GM12865 (cell line): ENCODE measurements at places on chromosomes 4 and X.

- no peak for DNase-seq
Measured at GRCh38 chr4:186400676-186401075, 134.7 kb downstream of the F11 start.

GRCh38 chr4:107094332-107094731, 58.2 kb upstream of the DKK2 start:
- peak; percentile 36 for DNase-seq

DNA sequence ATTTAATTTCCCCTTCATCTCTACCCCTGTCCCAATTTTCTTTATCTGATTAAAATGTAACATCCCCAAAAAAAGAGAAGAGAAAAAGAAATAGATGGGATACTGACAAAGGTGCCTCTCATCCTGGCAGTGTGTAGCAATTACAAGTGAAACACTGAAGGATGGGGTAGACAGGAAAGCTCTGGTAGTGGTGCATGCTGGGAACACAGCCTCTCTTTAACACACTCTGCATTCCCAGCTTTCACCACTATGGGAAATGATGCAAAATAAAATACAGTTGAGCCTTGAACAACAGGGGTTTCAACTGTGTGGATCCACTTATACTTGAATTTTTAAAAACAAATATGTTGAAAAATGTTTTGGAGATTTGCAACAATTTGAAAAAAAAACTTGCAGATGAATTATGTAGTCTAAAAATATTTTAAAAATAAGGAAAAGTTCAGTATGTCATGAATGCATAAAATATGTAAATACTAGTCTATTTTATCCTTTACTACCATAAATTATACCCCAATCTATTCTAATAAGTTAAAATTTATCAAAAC, 239.2 kb upstream of the DDX53 start:
- no peak for DNase-seq

DNA sequence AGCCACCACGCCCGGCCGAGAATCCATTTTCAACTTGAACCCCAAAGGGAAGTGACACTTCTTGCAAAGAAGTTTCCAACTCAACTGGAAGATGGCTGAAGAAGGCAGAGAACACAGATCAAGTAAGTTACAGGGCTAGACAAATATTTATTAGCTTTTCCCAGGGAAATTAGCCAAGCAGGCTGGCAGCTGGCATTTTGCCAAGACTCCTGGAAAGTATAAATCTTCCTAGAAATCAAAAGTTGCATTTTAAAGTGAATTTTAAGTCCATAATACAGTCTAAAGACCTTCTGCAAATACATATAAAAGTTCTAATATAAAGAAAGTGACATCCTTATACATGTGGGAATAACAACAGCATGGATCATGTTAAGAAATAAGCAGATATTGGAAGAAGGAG, 3.4 kb upstream of the MRPL1 start:
- no peak for DNase-seq

DNA sequence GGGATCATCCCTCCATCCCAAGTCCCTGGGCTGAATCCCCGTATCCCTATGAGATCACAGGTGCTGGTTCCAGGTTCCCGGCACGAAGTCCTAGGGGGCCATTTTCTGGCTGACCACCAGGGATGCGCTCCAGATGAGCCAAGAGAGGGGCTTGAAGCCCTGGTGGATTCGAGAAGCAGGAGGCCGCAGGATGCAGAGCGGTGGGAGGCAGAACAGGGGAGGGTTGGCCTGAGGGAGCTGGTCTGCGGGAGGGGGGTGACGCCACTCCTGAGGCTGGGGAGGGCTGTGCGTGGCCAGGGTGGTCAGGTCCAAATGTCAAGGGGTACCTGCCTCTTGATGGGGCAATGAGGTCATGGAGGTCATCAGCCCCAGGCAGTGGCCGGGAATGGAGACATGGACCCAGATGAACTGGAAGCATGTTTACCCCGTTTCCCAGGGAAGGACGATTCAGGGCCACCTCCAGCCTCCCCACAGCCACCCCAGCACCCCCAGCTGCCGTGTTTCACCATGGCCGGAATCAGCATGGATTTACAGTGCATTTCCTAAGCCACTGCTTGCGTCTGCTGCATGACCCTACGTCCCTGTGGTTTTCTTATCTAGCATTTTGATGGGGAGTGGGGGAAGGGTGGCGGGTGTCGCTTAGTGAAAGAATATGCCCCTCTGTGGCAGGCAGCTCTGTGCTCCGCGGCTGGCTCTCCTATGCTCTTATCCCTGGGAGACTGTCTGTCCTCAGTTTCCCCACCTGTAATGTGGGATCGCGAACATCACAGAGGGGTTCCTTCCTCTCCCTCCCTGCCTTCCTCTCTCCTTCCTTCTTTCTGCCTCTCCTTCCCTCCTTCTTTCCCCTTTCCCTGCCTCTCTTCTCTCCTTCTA, 17.0 kb upstream of the HTRA3 start:
- DNase-seq = no peak

DNA sequence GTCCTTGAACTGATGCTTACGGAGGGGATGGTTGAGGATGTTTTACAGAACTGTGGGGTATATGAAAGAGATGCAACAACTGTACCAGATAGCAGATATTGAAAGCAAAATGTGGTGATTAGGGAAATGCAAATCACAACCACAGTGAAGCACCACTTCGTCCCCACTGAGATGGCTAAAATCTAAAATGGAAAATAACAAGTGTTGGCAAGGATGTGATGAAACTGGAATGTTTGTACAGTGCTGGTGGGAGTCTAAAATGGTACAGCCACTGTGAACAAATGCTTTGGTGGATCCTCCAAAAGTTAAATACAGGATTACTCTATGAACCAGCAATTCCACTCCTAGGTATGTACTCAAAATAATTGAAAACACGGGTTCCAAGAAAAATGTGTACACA, 22.9 kb downstream of the XG start:
- no peak for DNase-seq
